Fibroblast of lung (primary cell): ENCODE measurements at places on chromosomes 12 and 14. TPM values are rescaled to one million over a fixed set of nuclear protein-coding genes. Genes with fewer than 3 reads are reported as not detected.

SLC10A1 gene
- not detected in 2 replicates for total RNA-seq

GSG1 gene
- 0.26 and 0.66 TPM in 2 replicates for total RNA-seq

BMP4 gene
- total RNA-seq = 27.2 and 77.5 TPM in 2 replicates

KRT83 gene
- total RNA-seq = not detected in 2 replicates

KRT8 gene
- 0.66 and 1.5 TPM in 2 replicates for total RNA-seq

TAS2R8 gene
- under 0.01 TPM in 1 of 2 replicates, not detected in the other for total RNA-seq

GLT1D1 gene
- under 0.01 TPM in 2 replicates for total RNA-seq

NRIP2 gene
- total RNA-seq = under 0.01 and 0.17 TPM in 2 replicates

GNB3 gene
- total RNA-seq = 1.3 and 1.7 TPM in 2 replicates
